ENCODE measurements at places on chromosomes 2 and 18.

GRCh38 chr2:227317834-227318233 lies 7.2 kb upstream of the MFF start:
- DNase-seq: no peak

DNA sequence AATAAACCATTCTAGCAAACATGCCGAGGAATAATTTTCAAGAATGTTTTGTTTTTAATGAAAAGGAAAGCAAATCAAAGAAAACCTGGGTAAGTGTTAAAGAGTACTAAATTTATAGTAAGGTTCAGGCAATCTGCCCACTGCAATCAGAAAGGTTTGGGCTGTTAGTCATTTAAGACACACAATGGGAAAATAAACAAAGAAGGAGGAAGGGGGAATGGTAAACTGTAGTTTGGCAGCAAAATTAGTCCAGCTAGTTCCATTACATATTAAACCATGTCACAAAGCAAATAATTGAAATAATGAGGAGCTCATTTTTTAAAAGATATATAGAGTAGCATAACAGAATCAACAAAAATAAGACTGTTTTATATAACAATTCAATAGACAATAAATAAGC lies 87.5 kb upstream of the COPS8 start:
- DNase-seq: peak; percentile 18

DNA sequence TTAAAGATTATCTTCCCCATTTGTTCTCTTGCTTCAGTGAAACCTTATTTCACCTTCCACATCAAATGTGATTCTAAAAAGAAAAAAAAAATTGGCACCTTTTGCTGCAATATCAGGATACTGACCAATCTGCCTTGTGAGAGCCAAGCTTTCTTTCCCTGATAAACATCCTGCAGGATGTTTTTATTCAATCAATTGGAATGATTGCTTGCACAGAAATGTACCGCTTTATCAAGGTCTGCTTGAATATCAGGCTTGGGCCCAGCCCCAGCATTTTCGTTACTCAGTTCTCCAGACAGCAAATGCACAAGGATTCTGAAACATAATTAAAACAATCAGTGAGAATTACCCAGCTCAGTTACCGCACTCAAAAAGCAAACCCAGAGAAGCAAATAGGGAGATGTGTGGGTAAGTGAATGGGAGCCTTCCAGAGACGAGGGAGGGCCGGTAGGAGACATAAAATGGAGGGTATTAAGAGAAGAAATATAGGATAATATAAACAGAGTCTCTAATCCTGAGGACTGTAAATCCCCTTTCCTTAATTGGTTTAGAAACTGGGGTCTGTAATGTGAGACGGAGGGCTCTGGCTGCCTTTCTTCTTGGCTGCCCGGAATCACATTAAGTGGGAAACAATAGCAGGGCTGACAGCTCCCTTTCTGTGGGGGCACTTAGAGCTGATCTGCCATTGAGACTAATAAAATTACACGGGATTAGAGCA lies 291.8 kb downstream of the ICOS start:
- no peak for DNase-seq

DNA sequence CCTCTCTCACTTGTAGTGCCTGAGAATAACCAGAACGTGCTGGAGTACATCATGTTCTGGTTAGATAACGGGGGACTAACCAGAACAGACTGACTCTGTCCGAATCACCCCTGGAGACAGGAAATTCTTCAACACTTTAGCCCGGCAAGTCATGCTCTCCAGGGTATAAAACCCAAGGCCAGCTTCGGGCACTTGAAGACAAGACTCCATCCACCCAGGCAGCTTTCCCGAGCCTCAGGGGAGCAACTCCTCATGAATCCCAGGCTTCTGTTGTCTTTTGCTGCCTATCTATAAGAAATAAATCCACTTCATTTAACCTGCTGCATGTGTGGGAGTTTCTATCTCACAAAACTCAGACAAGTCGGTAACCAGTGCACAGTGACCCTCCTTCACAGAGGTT lies 99.6 kb downstream of the KCNF1 start:
- DNase-seq: no peak

DNA sequence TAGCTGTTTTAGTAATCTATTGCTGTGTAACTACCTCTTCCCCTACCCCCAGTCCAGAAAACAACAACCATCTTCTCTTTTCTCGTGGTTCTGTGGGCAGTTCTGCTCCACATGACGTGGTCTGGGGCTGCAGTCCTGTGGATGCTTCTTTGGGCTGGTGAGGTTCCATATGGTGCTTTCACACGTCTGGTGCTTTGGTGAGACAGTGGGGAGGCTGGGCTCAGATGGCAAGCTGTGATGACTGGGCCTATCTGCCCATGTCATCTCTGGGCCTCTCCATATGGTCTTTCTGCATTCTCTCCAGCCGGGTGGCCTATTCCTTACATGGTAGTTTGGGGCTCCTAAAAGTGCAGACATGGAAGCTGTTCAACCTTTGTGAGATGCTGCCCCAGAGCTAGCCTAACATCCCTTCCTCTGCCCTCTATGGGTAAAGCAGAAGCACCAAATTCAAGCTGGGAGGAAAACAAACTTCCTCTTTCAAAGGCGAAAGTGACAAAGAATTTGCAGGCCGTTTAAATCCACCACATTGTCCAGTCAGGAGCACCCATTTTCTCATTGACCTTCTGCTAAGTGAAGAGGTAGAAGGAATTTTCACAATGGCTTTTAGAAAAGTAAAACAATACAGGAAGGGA lies 68.3 kb upstream of the IL1R1 start:
- DNase-seq: no peak

DNA sequence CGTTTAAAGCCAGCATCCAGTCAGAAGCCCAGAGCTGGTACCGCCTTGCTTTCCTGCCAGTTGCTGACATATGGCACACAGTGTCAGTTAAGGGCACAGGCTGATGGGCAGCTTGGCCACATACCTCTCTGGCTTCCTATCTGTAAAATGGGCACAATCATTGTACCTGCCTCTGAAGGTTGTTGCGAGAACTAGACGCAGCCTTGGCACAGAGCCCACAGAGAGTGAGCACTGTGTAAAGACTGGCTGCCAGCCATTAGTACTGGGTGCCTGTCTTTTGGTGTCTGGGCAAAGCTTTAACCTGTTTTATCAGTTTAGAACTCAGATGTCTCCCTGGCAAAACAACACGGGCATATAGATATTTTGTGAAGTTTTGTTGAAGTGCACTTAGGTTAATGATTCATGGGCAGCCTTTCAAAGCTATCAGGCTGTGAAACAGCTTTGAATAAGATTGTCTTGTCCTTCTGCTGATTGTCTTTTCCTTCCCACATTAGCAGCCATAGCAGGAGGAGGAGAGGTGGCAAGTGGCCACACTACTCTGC lies 269.5 kb downstream of the NEDD4L start:
- no peak for DNase-seq

- no peak for DNase-seq
Measured at GRCh38 chr2:156192468-156192867, 140.1 kb downstream of the NR4A2 start.

GRCh38 chr2:111667542-111668273 lies 216.3 kb downstream of the ANAPC1 start:
- peak; percentile 72 for DNase-seq

DNA sequence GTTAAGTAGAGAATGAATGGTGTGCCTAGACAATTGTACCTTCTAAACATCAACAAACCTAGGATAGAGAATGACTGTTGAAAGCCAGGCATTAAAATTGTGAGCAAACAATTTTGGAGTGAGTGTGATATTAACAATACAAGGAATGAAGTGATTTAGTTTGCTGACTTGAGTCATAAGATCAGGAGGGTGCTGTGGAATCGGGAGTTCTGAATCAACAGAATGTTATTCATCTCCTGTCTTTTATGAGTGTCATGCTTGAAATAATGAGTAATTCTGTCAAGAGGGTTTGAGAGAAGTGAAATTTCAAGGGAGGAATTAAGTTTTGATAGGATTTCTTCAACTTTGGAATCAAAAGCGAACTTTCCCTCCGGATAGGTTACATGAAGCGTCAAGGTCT lies 214.4 kb upstream of the DSEL start:
- DNase-seq: peak; percentile 62

- DNase-seq: no peak
Measured at GRCh38 chr2:132429941-132430573, 13.5 kb downstream of the GPR39 start.

DNA sequence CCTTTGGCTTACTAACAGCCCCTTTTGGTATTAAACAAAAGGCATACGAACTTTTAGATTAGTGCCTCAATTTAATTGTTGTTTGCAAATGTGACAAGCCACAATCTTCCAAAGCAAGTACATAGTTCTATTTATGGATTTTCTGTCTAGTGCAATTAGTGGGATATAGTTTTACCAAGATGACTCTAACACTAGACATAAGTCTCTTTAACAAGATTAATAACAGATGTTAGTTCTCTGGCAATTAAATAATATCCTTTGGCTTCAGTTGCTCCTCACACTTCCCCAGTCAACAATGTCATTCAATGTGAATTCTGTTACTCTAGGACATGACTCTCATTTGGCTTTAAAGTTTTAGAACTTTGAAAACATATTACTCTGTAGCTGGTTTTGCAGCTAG lies 16.7 kb upstream of the MC4R start:
- no peak for DNase-seq

DNA sequence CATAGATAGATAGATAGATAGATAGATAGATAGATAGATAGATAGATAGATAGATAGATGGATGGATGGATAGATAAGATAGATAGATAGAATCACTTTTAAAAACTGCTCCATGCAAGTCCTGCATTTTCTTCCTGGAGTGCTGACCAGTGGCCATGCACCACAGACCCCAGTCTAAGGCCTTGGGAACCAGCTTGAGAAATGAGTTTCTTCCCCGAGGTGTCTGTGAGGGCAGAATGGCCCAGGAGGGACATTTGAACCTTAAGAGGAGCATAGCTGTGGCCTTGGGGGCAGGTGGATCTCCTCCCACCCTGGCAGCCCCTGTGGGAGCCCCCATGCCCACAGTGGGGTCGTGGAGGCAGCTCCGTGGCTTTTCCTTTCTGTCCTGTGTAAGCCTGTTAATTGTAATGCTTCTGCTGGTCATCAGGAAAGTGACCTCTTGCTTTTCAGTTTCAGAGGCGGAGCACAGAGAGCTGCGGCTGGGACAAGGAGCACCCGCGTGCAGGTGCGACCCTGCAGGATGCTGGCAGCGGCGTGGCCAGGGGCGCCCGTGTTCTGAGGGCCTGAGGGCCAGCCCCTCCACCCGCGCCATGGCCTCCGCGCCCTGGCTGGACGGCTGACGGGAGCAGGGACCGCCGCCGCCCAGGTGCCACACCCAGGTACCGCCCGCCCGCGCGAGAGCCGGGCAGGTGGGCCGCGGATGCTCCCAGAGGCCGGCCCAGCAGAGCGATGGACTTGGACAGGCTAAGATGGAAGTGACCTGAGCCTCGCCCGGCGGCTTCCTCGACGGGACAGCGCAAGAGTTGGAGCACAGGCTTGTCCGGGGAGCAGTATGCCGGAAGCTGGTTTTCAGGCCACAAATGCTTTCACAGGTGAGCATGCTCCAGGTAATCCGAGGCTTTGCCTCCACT lies 168.6 kb downstream of the LDLRAD4 start:
- no peak for DNase-seq

GRCh38 chr2:99032786-99033185 lies 96.8 kb upstream of the CRACDL start:
- no peak for DNase-seq

GRCh38 chr2:98378901-98379300 lies 32.6 kb downstream of the CNGA3 start:
- DNase-seq: peak; percentile 41

GRCh38 chr2:205609113-205609512 lies 73.2 kb upstream of the NRP2 start:
- peak; percentile 8 for DNase-seq

GRCh38 chr2:36480028-36480427 lies 117.9 kb downstream of the FEZ2 start:
- no peak for DNase-seq

DNA sequence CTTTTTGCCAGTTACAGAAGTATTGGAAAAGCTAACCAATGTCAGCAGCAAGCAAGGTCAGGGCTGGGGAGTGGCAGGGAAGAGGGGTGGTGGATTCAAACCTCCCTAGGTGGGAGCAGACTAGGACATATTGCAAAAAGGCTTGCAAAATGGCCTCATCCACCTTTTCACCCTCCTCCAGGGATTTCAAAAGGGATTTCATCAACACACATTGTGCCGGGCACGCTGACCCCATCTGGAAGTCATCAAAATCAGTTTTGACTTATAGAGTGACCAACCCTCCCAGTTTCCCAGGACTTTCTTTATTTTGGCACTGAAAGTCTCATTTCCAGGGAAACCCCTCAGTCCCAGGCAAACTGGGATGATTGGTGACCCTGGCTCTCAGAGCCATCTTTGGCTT lies 94.7 kb downstream of the BIN1 start:
- no peak for DNase-seq

DNA sequence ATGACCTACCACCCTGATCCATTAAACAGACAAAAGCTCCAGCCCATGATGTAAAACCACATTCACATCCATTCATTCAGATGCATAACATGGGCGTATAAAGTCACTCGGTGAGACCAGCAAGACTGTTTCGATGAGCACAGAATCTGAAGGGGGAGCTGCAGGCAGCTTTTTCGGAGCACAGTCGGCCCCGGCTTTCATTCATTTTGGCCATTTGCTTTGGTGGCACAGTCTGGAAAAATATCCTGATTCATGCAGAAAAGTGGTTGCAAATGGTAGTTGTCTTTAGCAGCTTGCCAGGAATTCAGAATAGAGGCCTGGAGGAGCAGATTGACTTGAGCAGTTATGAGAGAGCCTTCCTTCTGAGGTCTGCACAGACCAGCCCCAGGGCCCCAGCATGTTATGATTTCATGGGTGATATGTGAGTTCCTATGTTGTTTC lies 11.2 kb downstream of the ARID5A start:
- peak; percentile 76 for DNase-seq

GRCh38 chr2:187943772-187944369 lies 347.8 kb upstream of the GULP1 start:
- DNase-seq: no peak

DNA sequence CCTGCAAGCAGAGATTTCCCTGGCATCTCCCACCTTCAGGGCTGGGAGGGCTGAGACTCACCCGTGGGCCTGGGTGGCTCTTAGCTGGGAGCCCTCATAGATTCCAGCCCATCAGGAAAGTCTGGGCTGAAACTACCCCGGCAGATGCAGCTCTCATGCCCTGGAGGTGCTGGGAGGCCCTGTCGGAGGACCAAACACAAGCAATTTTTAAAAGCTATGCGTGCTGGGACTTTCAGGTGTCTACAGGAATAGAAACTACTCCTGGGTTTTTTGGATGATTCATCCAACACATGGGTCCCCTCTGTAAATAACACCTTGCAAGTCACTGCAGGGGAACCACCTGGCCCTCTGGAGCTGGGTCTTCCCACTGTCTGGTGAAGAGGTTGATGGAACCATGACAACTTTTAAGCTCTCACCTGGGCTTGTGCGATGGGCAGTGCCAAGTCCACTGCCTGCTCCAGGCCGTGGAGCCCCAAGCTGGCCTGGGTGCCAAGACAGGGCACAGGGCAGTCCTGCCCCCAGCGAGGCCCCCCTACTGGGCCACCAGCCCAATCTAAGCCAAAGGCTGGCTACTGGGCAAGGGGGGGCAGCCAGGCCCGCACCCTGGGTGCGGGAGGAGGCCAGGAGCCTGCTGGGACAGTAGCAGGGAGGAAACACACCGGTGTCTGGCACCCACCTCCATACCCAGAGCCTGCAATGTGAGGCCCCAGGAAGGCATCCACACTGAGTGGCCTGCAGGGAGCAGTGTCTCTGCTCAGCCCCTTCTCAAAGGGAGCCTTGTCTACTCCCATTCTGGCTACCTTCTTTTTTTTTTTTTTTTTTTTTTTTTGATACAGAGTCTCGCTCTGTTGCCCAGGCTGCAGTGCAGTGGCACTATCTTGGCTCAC lies 1.1 kb upstream of the GPR55 start:
- DNase-seq: no peak

All from astrocyte of the spinal cord (primary cell).